Stimulated activated effector memory CD8-positive, alpha-beta T cell treated with anti-CD3 and anti-CD28 coated beads, Interleukin-12 subunit alpha, Interleukin-12 subunit beta, amount 100 ng/mL, for 72 hours (primary cell): ENCODE measurements at places on chromosomes 12 and 14.

DNA sequence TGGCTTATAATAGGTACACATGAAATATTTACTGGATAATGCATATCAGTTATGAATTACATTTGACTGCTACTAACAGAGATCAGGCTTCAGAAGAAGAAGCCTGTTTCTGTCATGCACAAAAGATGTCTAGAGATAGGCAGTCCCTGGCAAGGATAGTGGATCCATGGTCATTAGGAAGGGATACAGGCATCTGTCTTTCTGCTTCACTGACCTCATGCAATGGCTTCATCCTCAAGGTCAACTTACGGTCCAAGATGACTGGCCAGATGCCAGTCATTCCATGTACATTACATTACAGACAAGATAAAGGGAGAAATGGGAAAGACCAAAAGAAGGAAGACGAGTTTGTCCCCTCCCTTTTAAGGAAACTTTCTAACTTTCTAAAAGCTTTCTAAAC is 94.0 kb downstream of the NUAK1 start:
- no peak for DNase-seq

GRCh38 chr12:56521590-56522371 is at the start of gene RBMS2:
Gene RBMS2, plus strand, starts transcription at chr12:56521820. Its CDS starts 204 bp downstream, at chr12:56522024.
- DNase-seq = no peak

DNA sequence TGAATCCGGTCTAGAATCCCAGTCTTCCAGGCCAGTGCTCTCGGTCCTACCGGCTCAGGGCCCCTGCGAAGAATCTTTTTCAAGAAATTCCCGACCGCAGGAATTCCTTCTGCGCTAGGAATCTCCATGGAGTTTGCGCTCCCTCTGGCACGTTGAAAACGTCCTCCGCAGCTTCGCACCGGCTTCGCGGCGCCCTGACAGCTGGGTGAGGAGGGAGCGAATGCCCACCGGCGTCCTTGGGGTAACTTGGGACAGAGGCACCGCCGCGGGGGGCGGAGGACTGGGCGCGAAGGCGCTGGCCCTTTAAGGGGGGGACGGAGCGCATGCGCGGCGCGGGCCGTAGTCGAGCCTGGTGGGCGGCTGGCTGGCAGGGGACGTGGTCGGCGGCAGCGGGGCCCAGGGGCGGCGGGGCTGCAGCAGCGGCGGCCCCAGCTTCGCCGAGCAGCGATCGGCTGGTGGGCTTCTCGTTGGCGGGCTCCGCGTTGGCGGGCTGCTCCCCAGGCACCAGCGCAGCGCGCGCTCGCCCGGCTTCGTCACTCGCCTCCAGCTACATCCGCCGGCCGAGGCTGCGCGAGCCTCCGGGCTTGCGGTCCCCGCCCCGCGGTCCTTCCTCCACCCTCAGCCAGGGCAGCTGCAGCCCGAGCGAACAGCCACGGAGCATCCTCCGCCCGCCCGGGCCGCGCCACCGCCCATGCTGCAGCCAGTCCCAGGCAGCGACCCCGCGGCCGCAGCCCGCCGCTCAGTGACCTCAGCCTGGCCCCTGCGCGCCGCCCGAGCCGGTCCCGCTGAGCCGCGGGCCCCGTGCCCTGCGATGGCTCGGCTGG is at the start of gene VASH1:
Gene VASH1 (plus strand): TSS at position 333 of the 824 bp plus-strand sequence. CDS start 1,354 bp downstream, outside the sequence.
- DNase-seq = peak; percentile 83

DNA sequence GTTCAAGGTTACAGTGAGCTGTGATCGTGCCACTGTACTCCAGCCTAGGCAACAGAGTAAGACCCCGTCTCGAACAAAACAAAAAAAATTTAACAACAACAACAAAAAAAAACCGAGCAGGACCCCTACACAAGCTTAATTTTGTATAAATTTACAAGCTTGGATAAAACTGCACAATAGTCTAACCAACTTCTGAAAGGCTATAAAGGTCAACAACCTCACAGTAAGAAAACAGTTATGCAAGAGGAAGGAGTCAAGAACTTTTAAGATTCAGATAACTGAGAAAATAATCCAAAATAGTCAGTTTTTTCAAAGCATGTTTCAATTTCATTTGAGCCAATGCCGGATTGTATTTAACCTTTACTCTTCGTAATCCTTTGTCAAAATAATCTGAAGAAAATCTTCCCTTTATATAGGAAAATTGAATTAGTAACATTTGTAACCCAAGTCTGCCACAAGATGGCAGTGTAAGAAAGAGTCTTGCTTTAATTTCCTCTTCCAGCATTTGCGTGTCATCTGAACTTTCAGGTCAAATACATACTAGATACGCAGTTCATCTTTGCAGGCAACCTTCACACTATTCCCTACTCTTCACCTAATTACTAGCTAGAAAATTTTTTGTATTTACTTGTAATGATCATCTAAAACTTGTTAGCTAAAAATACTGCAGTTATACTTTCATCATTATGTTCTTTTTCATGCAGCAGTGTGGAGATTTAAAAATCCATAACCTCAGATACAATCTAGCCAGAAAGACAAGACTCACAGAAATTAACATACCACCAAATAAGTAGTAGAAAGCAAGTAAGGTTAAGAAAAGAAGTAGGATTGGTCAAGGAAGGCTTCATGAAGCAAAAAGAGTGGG is 5.8 kb downstream of the CCNB1IP1 start:
- DNase-seq = no peak

DNA sequence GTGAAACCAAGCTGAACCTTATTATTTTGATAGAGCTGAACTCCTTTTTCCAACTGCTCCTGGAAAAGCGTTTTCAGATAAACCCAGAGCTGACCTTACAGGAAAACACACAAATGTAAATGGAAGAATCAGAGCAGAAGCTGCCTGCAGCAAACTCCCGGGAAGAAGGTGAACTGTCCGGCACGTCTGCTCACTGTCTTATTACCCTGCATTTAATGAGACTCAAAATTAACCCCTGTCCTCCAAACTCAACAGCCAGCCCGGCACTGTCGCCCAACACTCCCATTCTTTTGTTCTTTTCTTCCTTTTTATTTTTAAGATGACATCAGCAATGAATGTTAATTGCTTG is 1046.9 kb upstream of the FLRT2 start:
- no peak for DNase-seq

DNA sequence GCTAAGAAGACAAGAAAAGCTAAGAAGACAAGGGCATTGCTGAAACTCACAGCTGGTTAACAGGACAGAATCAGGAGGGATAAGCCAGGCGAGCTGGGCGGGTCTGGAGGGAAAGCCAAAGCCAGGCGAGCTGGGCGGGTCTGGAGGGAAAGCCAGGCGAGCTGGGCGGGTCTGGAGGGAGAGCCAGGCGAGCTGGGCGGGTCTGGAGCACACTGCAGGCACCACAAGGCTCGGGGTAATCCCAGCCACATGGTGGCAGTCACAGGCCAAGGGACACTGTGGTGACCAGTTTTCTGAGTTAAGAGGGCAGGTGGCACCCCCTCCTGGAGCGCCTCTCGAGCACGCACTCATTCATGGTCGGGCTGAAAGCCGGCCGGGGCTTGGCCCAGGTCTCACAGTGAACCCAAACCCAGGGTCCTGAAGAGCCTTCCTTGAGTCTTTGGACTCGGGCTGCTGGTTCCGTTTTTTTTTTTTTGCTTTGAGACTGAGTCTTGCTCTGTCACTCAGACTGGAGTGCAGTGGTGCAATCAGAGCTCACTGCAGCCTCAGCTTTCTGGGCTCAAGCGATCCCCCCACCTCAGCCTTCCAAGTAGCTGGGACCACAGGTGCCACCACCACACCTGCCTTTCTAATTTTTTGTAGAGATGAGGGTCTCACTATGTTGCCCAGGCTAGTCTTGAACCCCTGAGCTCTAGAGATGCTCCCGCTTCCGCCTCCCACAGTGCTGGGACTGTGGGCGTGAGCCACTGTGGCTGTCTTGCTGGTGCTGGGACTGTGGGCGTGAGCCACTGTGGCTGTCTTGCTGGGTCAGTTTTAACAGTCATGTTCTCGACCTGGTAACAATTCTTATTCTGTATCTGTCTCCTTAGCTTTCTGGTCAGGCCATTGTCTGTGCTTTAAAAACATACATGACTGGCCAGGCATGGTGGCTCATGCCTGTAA is 40.2 kb downstream of the HSP90AA1 start:
- no peak for DNase-seq

GRCh38 chr12:20757-21156 is 45.8 kb upstream of the IQSEC3 start:
- no peak for DNase-seq

DNA sequence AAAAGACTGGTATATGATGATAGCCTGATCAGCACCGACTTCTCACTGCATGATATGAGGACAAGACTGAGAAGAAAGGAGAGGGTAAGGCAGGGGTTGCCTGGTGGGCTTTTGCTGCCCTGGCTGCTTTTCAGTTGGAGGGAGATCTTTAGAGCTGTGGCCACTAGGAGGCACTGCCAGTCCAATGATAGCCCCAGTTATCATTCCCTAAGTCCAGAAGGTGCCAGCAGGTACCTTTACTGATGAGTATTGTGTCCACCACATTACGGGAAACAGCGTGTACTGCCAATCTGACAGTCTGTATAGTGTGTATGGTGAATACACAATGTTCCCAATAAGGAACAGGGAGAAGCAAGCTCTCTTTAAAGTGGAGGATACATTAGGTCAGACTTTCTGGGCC is 55.8 kb upstream of the CCDC175 start:
- DNase-seq = no peak

DNA sequence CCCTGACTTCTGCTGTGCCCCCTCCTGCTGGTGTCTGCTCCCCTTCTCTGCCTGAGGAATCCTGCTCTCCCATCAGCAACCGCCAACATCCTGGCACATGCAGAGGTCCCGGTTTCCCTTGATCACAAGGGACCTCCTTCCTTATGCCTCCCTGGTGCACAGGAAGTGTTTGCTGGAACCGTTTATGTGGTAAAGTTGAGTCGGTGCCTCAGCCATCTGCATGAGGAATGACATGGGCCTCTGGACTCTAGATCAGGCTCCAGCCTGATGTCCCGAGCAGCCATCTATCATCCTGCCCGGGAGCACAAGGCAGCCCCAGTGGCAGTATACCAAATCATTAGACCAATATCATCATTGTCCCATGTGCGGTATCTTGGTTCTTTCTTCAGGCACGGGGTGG is 90.4 kb downstream of the BORCS5 start:
- DNase-seq = no peak

DNA sequence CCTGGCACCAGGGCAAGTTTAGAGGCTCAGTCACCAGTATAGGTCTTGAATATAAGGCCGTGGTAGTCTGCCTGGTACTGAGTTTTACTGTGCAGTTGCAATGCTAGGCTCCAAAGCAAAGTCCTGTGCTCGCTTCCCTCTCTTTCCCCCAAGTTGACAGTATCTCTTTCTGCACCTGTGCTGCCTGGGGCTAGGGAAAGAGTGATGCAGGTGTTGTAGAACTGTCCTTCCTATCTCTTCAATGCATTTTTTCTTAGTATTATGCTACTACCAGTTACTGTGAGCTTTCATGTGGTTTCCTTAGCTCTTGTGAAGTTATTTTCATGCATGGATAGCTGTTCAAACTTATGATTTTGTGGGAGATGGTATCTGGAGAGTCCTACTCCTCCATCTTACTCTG is 359.2 kb downstream of the SYT1 start:
- DNase-seq = no peak

GRCh38 chr12:57619434-57620244 is 8.4 kb downstream of the ARHGEF25 start:
- no peak for DNase-seq

- peak; percentile 34 for DNase-seq
Observed at GRCh38 chr12:68259318-68259940, 6.0 kb upstream of the IL22 start.

DNA sequence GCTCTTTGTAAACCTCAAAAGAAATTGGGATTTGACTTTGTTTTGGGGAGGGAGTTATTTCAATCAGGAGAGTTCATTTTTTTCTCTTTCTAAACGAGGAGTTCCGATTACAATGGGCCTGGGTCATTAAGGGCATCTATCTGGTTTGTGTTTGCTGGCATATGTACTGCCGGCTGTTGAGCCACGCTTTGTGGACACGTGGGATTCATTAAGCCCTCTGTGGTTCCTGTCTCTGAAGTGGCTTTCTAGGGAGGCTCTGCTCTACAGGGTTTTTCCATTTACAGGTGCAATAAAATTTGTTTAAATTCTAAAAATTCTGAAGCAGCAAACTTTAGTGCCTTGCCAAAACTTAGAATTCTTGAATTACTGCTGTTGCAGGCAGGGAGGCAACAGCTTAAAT is 57.9 kb downstream of the GNS start:
- no peak for DNase-seq

DNA sequence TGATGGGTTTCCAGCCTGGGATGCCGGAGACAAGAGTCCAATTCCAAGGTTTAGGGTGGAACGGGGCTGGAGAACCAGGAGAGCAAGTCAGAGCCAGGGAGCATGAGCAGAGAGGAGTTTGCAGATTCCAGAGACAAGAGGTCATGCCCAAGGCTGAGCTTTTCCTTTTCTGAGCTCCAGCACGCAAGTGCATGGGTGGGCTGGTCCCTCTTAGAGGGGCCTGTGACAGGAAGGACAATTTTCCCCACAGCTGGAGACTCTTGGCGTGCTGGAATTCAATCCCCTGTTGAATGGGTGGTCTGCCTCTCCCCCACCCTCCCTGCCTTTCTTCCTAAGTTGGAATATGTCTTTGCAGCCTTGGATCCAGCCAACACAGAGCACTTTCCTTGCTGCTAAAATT is 431.9 kb downstream of the BCL11B start:
- no peak for DNase-seq

GRCh38 chr12:95723693-95724384 is 66.7 kb downstream of the NTN4 start:
- no peak for DNase-seq

- DNase-seq = no peak
Observed at GRCh38 chr12:108860443-108860842, 3.1 kb upstream of the SSH1 start.

DNA sequence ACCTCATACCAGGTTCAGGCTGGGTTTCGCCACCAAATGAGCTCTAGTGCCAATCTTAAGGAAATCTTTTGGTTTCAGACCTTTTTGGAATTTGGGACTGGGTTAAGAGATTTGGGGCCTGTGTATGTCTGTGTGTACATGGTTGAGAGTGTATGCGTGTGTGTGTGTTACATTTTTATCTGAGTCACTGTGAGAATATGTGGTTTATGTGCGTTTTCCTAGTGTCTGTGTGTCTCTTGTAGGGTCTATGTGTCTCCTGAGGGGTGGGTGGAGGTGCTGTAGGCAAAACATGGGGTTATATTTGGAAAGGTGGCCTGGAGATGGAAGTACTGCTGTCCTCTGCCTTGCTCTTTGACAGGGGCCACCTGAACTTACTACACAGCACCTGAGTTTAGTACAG is 17.9 kb downstream of the C12orf43 start:
- no peak for DNase-seq

DNA sequence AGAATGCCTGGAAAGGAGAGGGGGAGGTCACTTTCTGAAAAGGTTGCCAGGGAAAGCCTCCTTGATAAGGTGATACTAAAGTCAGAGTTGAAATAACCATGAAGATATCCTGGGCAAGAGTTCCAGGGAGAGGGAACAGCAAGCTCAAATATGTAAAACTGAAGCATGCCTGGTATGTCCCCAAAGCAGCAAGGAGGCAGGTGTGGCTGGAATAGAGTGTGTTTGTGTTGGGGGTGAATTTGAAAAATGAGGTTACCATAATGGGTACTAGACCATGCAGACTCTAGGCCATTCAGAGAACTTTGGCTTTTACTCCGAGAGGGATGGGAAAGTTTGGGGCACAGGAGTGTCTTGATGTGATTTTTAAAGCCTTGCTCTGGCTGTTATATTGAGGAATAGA is 66.7 kb upstream of the PTCSC3 start:
- no peak for DNase-seq

GRCh38 chr12:123670882-123671728 is at the start of gene TCTN2:
Gene TCTN2, plus strand, starts transcription at chr12:123671113. Its CDS starts 128 bp downstream, at chr12:123671241.
- DNase-seq = peak; percentile 87
